Stimulated activated CD4-positive, alpha-beta T cell treated with anti-CD3 and anti-CD28 coated beads, Interleukin-2, amount 100 ng/mL, for 4 hours (primary cell): ENCODE measurements at places on chromosomes 3 and 15.

GRCh38 chr3:50637011-50637410 is 20.1 kb downstream of the MAPKAPK3 start:
- DNase-seq: no peak

DNA sequence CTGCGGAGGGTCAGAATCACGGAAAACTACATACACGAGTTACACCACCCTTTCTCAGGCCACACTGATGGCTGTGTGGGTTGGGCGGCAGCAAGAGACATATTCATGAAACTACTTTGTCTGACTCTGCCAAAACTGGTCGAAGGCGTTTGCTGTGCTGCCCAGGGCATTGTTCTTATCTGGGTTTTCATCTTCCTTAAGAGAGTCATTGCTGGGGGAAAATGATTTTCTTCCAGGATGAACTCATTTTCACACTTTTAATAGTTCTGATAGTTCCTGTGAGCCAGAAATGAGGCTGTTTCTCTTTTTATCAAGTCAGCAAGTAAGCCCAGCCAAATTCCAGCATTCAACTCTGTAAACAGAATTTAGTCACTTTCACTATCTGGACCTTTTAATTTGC is 47.6 kb downstream of the TRIM71 start:
- DNase-seq: no peak

- DNase-seq: no peak
Measured at GRCh38 chr3:179166561-179167201, 18.5 kb downstream of the PIK3CA start.

- no peak for DNase-seq
Measured at GRCh38 chr15:78937132-78937739, 7.6 kb downstream of the CTSH start.

- no peak for DNase-seq
Measured at GRCh38 chr3:72381584-72381983, 466.7 kb downstream of the SHQ1 start.

DNA sequence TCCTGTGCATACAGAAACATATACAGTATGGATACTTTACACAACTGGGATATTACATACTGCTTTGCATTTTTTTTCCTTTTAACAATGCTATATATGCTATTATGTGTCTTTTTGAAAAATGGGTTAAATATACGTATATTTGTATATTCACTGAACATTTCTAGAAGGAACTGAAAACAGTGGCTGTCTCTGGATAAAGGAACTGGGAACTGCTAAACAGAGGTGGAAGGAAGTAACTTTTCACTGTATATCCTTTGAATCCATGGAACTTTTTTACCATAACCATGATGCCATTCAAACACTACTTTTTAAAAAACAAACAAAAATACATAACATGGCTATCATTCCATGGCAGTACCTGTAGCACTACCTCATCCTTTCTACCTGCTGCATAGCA is 1.8 kb downstream of the MTFMT start:
- no peak for DNase-seq

GRCh38 chr3:13844286-13844685 is 35.6 kb downstream of the WNT7A start:
- DNase-seq: no peak

DNA sequence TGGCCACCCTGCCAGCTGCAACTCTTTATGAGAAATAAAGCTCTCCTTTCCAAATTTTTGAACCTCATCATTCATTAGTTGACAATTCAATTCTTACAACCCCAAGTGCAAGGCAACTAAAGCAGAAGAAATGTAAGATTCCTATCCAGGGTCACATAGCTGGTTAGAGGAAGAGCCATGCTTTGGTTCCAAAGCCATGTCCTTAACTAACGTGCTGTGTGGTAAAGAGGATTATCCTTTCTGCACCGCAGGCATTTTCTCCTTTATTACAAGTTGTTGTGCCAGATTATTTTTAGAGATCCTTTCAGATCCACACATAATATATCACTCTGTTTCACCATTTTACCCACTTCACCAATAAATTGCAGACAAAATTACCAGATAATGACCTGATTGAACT is 36.5 kb downstream of the TM4SF18 start:
- no peak for DNase-seq

- no peak for DNase-seq
Measured at GRCh38 chr3:35291471-35292236, 347.7 kb upstream of the ARPP21 start.

DNA sequence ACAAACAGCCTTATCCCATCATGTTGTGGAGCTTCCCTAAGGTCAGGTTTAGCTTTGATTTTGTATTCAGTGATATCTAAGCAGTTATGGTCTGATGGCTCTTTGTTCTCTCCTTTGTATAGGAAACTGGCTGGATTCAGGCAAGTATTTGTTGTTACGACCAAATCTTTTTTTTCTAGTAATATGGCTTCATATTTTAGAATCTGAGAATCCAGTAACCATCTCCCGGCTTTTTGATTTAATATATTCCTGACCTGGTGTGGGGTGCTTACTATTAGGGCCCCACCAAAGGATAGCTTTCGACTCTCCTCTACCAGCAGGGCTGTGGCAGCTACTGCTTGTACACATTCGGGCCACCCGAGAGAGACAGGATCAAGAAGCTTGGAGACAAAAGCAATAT is 23.0 kb downstream of the ARL8B start:
- DNase-seq: no peak

- no peak for DNase-seq
Measured at GRCh38 chr15:40334541-40334940, 6.2 kb downstream of the CCDC9B start.

DNA sequence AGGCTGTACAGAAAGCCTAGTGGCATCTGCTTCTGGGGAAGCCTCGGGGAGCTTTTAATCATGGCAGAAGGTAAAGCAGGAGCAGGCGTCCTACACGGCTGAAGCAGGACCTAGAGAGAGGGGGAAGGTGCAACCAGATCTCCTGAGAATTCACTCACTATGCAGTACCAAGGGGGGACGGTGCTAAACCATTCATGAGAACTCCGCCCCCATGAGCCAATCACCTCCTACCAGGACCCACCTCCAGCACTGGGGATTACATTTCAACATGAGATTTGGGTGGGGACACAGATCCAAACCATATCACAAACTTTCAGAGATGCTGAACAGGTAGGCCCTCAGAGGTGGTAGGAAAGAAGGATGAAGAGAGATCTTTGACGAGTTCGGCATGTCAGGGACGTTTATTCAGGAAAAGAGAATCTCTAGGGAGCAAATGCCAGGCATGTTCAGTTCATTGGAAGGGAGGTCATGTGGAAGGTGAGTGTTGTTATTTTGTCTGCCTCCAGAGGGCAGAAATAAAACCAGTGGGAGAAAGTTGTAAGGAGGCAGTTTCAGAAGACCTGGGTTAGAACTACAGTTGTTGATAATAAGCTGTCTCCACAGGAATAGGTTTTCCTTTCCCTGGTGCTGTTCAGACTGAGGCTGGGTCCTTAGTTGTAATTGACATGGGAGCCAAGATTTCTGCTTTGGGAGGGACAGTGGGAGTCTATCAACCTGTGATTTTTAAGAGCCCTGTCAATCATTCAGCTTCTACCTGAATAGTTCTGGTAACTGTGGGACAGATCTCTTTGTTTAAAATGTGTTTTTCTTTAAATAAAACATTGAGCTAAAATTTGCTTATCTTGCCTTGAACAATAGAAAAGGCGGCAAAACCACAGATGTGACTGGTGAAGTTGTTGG is 4.3 kb upstream of the FNDC3B start:
- no peak for DNase-seq

GRCh38 chr3:122102191-122102935 is 47.2 kb downstream of the CD86 start:
- no peak for DNase-seq

- DNase-seq: no peak
Measured at GRCh38 chr3:122800706-122801237, 5.9 kb downstream of the SLC49A4 start.

GRCh38 chr3:185760550-185760949 is 64.3 kb downstream of the IGF2BP2 start:
- no peak for DNase-seq

- peak; percentile 8 for DNase-seq
Measured at GRCh38 chr3:98343647-98344507, 9.8 kb upstream of the OR5K4 start.

DNA sequence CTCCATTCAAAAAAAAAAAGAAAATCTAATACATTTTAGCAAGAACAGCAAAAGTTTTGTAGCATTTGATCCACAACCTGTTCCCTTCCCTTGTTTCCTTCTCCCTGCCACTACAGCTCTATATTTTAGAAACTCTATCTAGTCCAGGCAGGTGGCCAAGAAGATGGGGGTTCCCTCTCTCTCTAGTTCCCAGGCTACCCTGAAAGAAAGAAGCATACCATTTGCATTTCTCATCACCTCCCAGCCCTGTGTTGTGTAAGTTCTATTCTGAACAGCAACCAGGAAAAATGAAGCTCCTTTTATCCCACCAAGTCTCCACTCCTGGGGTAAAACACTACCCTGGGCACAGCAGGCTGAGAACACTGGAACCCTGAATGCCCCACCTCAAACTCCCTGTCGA is 100.0 kb downstream of the PCCB start:
- no peak for DNase-seq

GRCh38 chr3:179760944-179761343 is 108.1 kb downstream of the USP13 start:
- DNase-seq: no peak

GRCh38 chr15:97012986-97013385 is 682.5 kb downstream of the NR2F2 start:
- no peak for DNase-seq

- DNase-seq: no peak
Measured at GRCh38 chr15:64847016-64847415, 5.3 kb downstream of the PLEKHO2 start.

- no peak for DNase-seq
Measured at GRCh38 chr3:3778641-3779270, 20.5 kb upstream of the LRRN1 start.

GRCh38 chr15:93031103-93031464 is 57.9 kb downstream of the RGMA start:
- DNase-seq: no peak

DNA sequence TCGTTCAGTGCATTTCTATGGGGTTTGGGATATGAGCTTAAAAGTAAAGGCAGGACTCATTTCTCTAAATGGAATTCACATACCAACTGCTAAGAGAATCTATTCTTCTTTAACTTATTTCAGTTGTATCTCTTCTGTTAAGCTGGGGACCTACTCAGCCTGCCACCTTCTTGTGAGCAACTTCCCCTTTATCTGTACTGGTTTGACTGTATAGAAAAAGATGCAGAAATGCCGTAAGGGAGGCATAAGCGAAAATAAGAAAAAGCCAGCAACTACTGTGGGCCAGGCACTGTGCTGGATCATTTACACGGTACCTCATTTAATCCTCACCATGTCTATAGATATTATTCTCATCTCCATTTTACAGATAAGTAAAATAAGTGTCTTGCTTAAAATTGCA is 38.4 kb downstream of the RBMS3 start:
- no peak for DNase-seq

GRCh38 chr3:150317469-150317868 is 90.6 kb upstream of the TSC22D2 start:
- no peak for DNase-seq

DNA sequence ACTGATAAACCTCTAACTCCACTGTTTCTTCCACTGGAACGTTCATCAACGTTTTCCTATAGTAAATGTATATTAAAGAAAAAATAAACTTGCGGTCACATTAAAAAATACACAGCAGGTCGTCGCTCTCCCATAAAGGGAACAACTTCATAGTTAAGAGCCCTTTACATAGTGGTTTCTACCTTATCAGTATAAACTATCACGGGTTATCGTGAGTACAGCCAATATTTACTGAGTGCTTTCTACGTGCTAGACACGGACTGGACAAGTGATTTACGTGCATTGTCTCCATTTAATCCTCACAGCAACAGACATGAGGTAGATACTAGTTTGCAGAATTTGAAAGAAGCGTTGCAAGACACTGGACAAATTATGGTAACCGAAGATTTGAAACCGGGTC is 964 bp upstream of the TASOR start:
- DNase-seq: no peak

- DNase-seq: no peak
Measured at GRCh38 chr3:127678315-127678599, 5.5 kb downstream of the ABTB1 start.
